ENCODE measurements at places on chromosomes 5 and 9.

- DNase-seq: no peak
These were observed 821.6 kb downstream of the TLE1 start for GRCh38 chr9:80867731-80868130.

DNA sequence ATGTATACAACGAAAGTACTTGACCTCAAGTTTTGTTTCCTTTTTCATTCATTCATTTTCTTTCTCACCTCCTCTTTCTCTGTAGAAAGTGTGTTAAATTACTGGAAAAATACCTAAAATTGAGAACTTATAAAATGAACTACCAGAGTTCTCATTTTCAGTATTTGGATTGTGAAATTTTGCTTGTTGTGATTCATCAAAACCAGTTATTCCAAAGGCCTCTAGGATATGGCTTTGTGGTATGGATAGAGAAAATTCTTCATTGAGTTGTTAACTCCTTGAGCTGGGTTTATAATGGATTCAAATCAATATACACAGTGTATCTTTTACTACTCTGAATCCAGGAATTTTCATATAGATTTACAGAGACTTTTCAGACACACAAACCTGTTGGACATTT lies 287.6 kb downstream of the KDM4C start:
- DNase-seq: no peak

- no peak for DNase-seq
These were observed 972.4 kb upstream of the ACO1 start for GRCh38 chr9:31412081-31412480.

DNA sequence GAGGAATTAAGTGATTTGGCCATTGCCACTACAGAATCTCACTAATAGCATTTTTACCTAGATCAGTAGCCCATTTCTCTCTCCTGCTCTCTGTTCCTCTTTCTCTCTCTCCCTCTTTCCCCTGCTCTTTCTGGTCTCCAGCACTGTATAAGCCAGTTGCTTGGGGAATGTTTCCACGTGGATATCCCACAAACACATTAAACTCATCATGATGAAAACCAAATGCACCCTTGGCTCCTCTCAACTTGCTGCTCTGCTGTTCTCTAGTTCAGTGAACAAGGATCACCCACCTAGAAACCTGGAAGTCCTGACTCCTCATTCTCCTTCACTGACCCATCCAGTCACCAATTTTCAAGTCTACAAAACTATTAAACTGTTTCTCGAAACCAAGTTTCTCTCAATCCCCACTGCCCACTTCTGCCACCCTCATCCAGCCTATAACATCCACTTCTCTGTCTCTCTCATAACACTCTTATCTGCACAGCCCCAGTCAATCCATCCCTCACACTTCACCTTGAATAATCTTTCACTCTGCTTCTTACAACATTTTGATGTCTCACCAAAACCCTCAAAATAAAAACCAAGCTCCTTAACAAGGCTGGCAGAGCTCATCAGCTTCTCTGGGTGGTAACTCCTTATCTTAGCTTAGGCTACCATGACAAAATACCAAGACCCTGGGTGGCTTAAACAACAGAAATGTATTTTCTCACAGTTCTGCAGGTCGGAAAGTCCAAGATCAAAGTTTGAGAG lies 79.3 kb downstream of the ARL15 start:
- no peak for DNase-seq

- DNase-seq: no peak
These were observed 19.1 kb downstream of the ERMP1 start for GRCh38 chr9:5813824-5814223.

DNA sequence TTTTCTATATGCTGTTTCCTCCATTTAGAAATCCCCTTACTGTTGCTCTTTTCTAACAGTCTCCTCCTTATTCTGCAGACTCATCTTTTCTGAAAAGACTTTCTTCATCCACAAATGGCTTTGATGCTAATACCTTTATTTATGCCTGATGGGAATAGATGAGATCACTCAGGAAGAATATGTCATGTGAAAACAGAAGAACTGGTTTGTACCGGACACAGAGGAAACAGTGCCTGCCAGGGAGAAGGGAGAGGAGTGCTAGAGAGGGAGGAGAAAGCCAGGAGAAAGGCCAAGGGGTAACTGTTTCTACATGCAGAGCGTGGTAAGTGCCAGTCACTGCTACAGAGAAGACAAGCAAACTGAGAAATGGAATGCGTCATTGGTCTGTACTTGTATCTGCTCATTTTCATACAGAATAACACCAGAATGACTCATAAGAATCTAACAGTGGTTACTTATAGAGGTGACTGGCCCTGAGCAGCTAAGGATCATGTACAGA lies 45.9 kb upstream of the PJA2 start:
- DNase-seq: peak; percentile 13

GRCh38 chr9:98086461-98086860 lies 29.9 kb downstream of the NANS start:
- no peak for DNase-seq

GRCh38 chr9:108852079-108852478 lies 3.7 kb downstream of the ACTL7B start:
- no peak for DNase-seq

GRCh38 chr9:22008717-22009505 lies at the start of gene CDKN2B:
Gene CDKN2B, minus strand, starts transcription at chr9:22009305. Its CDS starts 352 bp downstream, at chr9:22008953.
- peak; percentile 87 for DNase-seq

GRCh38 chr5:116076496-116076895 lies 8.3 kb upstream of the COMMD10 start:
- peak; percentile 27 for DNase-seq

GRCh38 chr9:21974343-21974721 lies 19.9 kb downstream of the CDKN2A start:
- no peak for DNase-seq

- DNase-seq: no peak
These were observed 263.3 kb downstream of the TMEM167A start for GRCh38 chr5:82813861-82814260.

- no peak for DNase-seq
These were observed 103.9 kb downstream of the INSYN2B start for GRCh38 chr5:169876386-169876785.

DNA sequence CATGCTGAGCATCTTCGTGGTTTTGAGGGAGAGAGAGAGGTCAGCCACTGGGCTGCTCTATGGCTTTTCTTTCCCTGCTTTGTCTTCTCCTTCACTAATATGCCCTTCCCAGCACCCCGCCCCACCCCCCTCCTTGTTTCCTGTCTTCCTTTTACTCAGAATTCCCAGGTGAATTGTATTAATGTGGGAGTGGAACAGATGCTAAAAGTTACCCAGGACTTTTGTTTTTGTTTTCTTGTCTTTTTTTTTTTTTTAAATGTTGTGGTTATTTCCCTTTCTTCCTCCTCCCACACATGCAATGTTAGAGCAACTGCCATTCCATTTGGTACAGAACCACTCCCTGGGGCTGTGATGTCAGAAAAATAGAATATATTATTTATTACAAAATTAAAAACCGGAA lies 442.7 kb upstream of the CD180 start:
- DNase-seq: no peak

GRCh38 chr5:20555034-20555433 lies 567.0 kb upstream of the CDH18 start:
- no peak for DNase-seq

DNA sequence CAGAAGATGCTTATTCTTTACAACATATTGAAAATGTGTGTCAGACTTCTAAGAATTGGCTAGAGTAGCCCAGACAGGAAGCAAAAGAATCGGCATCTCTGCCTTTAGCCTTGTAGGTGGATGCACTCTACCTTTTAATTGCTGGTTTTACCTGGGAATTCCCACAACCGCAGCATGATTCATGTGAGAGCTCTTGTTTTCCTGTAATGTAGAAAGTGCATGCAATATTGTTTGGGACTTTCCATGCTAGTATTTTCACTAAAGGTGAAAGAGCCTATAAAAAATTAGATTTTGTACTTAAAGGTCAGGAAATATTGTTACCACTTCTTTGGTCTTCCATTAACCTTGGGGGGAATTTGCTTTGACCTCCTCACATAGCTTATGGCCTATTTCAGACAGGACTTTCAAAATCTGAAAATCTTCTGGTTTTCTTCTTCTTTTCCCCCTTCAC lies 89.8 kb downstream of the NTRK2 start:
- DNase-seq: peak; percentile 34

- no peak for DNase-seq
These were observed 201.1 kb upstream of the MVB12B start for GRCh38 chr9:126125577-126125976.

GRCh38 chr9:108374626-108375025 lies 481.2 kb downstream of the ACTL7B start:
- DNase-seq: no peak

DNA sequence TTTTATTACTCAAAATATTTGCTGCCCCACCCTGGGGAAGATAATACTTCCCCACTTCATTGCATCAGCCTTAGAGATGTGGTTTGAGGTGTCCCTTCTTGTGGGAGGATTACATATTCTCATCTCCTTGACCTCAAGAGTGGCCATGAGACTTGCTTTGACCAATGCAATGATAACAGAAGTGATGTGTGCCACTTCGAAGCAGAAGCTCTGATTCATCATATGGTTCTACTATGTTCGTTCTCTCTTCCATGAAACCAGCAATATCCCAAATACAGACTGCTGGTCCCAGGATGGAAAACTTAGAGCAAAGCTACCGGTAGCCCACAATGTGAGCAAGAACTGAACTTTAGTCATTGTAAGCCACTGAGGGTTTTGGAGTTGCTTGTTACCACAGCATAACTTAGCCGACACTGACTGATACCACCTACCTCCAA lies 92.0 kb downstream of the THBS4 start:
- no peak for DNase-seq

DNA sequence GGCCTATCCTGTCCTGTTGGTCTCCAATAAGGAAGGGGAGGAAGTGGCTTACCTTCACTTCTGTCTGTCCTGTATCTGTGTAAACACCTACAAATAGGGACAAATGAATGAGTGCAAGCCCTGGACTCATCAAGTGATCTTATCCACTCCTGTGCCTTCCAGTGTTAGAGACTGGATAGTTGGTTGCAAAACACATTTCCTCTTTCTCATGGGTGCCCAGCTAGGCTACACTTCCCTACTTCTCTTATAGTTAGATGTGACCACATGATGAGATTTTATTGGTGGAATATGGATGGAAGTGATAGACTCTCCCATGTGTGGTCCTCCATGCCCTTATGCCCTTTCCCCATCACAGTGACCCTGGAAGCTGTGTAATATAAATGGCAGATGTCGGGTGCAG lies 16.9 kb upstream of the PFDN1 start:
- no peak for DNase-seq

GRCh38 chr9:99023831-99024230 lies 80.1 kb downstream of the COL15A1 start:
- DNase-seq: no peak

- no peak for DNase-seq
These were observed 68.1 kb upstream of the GGTA1 start for GRCh38 chr9:121567500-121568342.

GRCh38 chr5:72434781-72435437 lies 72.3 kb downstream of the ZNF366 start:
- no peak for DNase-seq

DNA sequence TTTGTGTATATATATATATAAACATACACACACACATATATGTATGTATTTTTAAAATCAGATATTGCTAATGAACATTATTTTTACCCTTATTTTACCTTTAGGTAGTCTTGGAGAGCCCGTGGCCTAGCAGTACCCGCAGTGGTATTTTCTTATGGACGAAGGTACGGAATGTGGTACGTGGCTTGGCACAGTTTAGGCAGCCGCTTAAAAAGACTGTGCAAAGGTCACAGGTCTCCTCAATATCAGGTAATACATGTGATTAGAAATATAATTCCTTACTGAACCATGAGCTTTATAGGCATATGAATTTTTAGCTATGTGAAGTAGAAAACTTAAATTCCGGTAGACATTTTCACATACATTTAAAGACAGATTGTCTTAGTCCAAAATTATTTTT lies 43.9 kb downstream of the RPS6 start:
- DNase-seq: no peak

DNA sequence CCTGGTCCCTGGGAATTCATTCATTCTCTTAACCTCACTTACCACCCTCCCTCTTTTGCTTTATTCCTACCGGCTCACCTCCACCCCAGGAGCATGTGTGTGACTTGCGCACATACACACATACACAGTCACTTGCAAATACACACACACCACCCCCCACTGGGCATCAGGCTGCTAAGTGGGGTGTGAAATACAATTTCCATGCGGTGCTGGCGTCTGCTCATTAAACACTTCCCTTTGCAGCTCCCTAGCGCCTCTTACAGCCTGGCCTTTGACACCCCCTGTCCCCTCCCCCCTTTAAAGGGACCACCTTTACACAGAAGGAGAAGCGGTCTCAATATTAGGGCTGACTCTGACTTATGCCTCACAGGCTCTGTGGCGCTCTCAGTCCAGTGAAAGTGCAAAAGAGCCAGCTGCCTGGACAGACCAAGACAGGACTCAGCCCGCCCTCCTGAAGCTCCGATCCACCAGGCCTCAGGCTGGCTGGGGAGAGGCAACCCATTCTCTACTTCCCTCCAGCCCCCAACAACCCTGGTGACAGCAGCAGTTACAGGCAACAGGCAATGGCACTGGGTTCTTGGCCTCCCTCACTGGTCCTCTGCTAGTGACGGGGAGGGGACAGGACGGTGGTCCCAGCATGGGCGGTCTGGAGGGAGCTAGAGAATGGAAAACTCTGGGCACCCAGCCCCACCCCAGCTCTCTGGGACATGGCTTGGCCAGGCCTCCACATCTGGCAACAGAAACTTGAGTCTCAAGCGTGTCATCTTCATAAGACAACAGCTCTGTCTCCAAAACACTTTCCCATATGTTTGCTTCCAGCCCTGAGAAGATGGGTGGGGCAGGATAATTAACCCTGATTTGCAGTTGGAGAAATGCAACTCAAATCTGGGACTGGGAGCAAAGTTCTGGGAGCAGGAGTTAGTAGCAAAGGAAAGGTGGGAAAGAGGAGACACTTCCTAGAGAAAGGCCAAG lies 12.0 kb downstream of the ENHO start:
- no peak for DNase-seq

DNA sequence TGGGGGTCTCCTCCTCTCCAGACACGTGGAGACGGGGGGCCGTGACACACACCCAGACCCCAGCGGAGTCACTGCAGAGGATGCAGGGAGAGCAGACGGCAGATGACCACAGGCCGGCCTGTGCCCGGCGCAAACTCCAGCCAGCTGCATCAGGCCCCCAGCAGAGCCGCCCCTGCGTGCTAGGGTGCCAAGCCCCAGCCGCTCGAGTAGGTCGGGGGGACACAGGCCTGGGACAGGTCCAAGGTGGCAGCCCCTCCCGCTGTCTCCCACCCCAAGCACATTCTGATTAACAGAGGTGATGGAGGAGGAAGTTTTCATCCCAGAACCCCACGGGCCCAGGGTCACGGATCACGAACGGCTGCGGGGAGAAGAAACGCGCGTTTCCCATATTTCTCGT lies 14.4 kb downstream of the NACC2 start:
- no peak for DNase-seq

GRCh38 chr5:36573438-36573837 lies 33.0 kb upstream of the SLC1A3 start:
- no peak for DNase-seq

DNA sequence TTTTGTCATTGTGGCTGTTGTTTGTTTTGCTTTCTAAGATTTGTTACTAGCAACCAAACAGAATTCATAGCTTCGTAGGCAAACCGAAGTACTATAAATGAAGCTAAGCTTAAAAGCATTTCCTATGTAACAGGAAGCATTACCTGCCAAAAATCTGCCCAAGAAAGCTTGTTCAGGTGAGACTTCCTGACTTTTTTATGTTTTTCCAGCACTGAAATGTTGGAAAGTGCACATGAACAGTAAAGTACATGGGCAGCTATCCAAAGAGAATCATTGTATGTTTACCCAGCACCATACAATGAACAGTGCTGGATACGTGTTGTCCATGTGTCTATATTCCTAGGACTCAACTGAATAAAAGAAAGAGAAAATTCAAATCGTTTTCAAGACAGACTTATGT lies 247.1 kb downstream of the NFIB start:
- no peak for DNase-seq

GRCh38 chr5:110324876-110325275 lies 401.6 kb downstream of the TMEM232 start:
- no peak for DNase-seq
